ENCODE measurements at places on chromosomes 12 and 14.

GRCh38 chr14:51284241-51284640 lies 44.2 kb downstream of the TMX1 start:
- no peak for DNase-seq

DNA sequence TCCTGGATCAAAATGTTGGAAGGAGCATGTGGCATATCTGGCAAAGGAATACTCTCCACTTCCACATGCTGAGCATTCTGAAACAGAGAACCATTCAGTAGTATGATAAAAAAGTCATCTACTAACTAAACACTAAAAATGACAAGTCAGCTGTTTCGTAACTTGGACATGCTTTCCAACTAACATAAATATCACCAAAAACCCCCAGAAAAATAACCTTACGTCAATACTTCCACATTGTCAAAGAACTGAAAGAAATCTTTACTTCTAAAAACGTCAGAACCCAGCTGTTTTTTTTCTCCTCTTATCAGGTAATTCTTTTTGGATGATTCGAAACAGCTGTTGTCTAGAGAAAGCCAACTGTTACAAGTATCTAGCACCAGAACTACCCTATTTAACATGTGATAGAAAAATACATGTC lies 8.2 kb downstream of the WBP11 start:
- no peak for DNase-seq

GRCh38 chr12:68468036-68468435 lies 135.9 kb upstream of the MDM1 start:
- no peak for DNase-seq

GRCh38 chr12:124213666-124214347 lies 81.1 kb upstream of the RFLNA start:
- no peak for DNase-seq

DNA sequence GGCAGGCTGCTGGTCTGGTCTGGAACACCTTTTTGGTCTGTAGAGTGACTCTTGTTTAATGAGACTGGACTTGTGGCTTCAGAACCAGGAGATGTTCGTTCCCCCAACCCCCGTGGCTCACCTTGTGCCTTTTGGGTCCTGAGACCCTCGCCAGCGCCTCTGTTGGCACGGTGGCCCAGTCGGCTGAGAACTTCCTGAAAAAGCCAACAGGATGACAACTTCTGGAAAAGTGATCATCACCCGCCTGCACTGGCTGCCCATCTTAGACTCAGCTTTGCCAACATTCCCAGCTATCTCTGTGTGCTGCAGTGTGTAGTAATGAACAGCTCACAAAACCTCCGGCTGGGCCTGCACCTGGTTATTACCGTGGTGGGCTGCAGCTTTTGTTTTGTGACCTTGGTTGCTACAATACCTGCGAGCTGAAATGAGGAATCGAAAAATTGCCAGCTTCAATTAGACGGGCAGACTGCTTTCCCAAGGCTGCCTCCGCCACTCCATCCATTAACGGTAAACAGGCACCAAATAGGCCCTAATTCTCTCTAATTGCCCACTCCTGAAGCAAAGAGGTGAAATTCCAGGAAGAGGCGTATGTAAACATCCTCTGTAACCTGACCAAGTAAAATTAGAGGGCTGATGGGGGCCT lies 16.0 kb downstream of the MEG3 start:
- no peak for DNase-seq

DNA sequence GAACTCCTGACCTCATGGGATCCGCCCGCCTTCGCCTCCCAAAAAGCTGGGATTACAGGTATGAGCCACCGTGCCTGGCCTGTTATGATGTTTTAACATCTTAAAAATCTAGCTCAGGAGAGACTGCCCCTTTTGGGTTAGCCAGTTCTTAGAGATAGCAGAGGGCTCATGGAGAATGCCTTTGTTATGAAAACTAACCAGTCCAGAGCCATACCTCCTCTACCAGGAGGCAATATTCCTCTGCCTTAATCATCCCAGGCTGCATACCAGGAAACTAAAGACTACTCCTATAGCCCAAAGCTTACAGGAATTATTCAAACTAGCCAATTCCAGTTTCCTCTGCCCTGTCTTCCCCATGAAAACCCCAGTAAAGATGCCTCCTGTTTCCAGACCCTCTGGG lies 96.0 kb upstream of the MDM1 start:
- DNase-seq = no peak

DNA sequence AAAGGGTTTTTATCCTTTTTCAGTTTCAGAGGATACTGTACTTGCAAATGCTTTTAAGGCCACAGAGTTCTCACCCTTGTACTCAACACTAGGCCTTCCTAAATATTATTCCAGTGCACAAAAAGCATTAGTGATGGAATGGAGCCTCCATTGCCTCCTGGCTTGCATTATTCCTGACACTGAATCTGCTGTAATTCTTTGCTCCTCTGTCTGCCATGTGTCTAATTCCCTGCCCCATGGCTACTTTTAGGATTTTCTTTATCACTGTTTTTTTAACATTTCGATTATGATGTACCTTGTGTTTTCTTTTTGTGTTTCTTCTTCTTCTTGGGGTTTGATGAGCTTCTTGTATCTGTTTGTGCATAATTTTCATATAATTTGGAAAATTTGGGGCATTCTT lies 29.5 kb downstream of the SUSD6 start:
- no peak for DNase-seq

- no peak for DNase-seq
These were observed 74.1 kb upstream of the SLC38A2 start for GRCh38 chr12:46446645-46447044.

DNA sequence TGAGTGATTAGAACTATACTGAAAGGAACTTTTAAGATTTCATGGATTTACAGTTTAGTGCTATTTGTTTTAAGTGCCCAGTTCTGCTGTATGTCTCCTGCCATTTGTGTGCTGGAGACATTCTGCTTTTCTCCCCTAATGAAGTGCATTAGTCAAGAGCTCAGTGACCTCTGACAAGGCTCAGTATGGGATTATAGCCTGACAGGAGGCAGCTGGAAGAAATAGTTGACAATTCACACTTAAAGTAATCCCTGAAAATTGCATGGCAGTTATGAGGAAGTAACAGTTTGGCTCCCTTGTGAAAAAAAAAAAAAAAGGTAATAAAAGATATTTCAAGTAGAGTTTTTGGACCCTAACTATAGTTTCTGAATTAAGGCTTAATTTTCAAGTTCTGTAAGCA lies 70.3 kb downstream of the ALX1 start:
- no peak for DNase-seq

GRCh38 chr12:74626397-74626796 lies 88.8 kb downstream of the ATXN7L3B start:
- no peak for DNase-seq

GRCh38 chr12:47736877-47737676 lies 11.8 kb upstream of the ENDOU start:
- DNase-seq = peak; percentile 75

GRCh38 chr12:13444076-13444475 lies 247.6 kb downstream of the EMP1 start:
- no peak for DNase-seq

DNA sequence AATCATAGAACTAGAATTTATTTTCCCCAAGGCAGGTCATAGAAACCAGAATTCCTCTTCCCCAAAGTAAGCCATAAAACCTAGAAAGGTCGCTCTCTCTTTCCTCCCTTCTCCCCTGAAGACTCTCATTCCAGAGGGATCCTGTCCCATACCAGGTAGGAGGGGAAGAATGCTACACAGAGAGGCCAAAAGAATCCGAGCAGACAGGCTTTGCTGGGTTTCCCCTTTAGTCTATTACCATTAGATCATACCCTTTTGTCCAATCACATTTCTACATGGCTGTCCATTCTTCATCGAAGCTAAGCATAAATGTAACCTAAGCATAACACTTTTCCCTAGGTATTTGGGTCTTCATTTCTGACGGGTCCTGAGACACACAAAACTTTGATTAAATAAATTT lies 204.5 kb downstream of the SPTSSA start:
- no peak for DNase-seq

- DNase-seq = peak; percentile 36
These were observed 11.3 kb upstream of the SNAPC1 start for GRCh38 chr14:61750708-61751474.

- no peak for DNase-seq
These were observed 124.9 kb upstream of the ATXN7L3B start for GRCh38 chr12:74412606-74413230.

GRCh38 chr12:18731156-18731555 lies 6.7 kb downstream of the PLCZ1 start:
- no peak for DNase-seq

DNA sequence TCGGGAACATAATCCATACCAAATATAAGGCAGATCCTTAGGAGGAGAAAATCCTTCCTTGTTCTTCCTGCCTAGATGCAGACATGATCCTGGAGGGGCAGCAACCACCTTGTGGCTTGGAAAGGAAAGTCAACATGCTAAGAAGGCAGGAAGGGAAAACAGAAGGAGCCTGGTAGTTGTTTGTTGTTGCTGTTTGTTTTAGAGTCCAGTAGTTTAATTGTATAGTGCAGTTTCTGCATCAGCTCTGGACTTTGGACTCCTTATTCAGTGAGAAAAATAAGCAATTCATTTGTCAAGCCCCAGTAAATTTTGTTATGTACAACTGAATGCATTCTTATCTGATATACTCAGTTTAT lies 45.7 kb upstream of the APPL2 start:
- no peak for DNase-seq

DNA sequence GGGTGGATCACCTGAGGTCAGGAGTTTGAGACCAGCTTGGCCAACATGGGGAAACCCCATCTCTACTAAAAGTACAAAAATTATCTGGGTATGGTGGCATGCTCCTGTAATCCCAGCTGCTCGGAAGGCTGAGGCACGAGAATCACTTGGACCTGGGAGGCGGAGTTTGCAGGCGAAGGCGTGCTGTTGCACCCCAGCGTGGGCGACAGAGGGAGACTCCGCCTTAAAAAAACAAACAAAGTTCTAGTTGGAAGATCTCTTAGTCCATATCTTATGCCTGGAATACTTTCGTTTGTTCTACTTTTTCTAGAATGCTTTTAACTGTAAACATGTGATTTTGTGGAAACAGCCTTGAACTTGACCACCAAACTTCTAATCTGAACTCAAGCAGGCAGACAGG lies 38.7 kb downstream of the PPHLN1 start:
- DNase-seq = no peak

GRCh38 chr14:71959055-71959454 lies 26.8 kb downstream of the RGS6 start:
- no peak for DNase-seq

DNA sequence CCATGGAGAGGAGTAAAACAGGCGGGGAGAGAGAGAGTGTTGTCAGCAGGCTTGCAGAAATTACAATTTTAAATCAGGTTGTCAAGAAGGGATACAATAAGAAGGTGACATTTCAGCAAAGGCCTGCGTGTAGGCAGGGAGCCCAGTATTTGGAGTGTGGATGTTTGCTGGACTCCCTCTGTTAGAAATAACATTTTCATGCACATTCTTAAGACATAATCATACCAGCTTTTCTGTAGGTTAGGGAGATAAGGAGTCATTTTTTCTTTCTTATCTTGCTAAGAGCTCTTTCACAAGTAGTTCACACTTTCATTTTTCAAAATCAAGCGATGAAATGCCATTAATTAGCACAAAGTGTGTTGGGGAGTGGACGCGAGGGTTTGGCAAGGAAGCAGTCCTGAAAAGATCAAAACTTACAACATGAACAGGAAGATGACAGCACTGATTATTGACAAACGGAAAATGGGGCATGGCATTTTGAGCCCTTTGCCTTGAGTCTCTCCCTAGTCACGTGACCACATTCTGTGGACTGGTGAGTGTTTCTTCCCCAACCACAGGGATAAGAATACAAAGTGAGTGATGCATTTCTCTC lies 160.2 kb downstream of the DAD1 start:
- no peak for DNase-seq

DNA sequence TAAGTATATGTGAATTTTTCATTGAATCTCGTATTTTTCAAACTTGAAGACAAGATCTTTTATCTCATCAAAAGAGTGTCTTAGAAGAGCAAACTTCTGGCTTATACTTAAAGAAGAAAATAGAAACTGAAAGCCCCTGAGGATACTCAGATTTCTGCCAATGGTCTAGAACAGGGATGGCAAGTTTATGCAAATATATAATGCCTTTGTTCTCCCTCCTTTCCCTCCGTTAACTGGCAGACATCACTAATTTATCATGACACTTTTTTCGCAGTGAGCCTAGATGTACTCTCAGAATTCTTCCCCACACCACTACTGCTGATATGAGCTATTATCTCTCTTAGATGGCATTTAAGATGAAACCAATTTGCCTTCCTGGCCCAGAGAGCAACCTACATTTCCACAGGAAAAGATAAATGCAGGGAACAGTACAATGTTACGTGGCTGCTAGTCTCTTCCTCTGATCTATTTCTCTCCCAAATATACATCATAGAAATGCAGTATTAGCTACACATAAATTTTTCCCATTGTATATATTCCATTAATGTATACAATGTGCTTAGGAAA lies 40.0 kb upstream of the DAAM1 start:
- no peak for DNase-seq

GRCh38 chr14:33563191-33563900 lies 387.5 kb downstream of the EGLN3 start:
- no peak for DNase-seq

GRCh38 chr14:74326369-74327152 lies 21.7 kb upstream of the VRTN start:
- no peak for DNase-seq

GRCh38 chr12:45725631-45726602 lies 3.6 kb upstream of the ARID2 start:
- no peak for DNase-seq

DNA sequence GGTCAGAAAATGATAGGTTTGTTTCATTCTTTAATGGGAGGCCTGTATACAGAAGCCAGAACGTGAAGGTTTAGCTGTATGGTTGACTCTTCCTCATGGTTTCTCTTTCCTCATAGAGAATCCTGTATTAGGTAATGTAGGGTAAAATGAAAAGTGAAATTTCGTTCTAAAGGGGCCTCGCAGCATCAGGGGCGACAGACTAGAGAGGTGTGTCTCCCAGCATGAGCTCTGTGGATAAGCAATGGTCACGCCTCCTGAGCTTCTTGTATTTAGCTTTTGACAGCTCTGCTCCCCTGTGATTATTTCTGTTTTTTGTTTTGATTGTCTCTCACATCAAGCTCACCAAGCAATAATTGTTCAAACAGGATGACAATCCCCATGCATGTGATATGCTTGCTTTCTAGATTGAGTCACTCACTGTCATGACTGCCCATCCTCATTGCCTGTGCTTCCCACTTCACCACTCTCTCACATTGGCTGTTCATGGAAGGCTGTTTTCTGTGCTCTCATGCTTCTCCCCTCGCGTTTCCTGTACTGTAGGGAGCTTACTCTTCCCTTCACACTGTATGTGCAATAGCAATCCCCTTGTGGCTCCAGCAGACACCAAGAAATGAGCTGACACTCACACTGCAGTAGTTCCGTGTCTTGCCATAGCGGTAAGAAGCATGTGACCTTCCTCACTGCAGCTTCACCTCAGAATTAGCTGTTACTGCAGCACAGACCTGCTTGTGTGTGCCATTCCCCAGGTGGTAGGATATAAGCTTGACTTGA lies 44.0 kb downstream of the RAD52 start:
- no peak for DNase-seq

GRCh38 chr14:78501909-78502308 lies 331.7 kb downstream of the NRXN3 start:
- no peak for DNase-seq

- DNase-seq = no peak
These were observed 159.2 kb downstream of the SYNE2 start for GRCh38 chr14:64012003-64012402.
